CD4-positive, alpha-beta T cell treated with Interleukin-6 for 4 hours (primary cell): ENCODE measurements at places on chromosomes 1 and 21.

- no peak for DNase-seq
Measured at GRCh38 chr1:110714374-110714995, 39.7 kb upstream of the KCNA3 start.

- no peak for DNase-seq
Measured at GRCh38 chr1:119632103-119632490, 16.0 kb downstream of the ZNF697 start.

DNA sequence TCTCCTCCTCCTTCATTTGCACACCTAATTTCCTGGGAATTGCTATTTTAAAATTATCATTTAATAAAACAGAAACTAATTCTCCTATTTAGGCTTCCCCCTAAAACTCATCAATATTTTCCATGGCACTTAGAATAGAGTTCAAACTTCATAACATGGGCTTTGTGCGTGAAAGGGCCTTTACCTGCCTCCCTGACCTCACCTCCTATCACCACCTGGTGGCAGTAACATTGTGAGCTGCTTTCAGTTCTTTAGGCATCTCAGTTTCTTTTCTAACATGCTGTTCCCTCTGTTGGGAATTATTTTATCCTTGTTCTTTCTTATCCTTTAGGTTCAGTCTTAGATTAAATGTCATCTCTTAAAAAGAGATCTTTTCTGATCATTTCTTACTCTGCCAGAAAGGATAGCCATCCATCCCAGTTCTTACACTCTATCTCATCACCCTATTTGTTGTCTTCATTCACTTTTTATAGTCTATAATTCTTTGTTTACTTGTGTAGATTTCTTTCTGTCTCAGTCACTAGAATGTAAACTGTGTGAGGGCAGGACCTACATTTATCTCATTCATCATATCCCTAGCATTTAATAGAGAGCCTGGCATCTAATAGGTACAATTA, 133.8 kb upstream of the KIAA1614 start:
- DNase-seq = peak; percentile 5

DNA sequence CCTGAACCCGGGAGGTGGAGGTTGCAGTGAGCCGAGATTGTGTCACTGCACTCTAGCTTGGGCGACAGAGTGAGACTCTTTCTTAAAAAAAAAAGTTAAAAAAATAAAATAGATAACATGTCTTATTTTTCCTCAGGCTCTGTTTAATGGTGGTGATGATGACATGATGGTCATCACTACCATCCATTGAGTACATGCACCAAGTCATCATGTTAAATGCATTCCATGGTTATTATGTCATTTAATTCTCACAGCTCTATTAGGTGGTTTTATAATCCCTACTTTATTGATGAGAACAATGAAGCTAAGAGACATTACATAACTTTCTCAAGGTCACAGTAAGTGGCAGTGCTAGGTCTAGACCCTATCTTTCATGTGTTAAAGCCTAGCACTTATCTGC, 34.4 kb upstream of the MAB21L3 start:
- DNase-seq = no peak

DNA sequence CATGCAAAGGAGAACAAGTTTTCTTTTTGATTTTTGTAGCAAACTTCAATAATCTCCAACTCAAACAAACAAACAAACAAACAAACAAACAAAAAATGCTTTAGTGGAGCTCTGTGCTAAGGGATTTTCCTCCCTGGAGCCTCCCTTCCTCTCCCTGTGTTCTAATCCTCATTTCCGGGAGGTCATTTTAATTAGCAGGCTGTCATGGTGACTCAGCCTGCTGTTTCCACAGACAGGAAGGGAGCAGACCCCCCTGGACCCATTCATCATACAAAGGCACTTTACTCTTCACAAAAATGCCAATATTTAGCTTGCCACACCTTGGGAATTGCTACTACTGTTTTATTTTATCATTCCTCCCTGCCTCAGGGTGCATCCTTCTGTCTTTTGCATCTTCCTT, 61.0 kb upstream of the SPATA6 start:
- DNase-seq = no peak
